ENCODE measurements at places on chromosomes 11 and 22.

DNA sequence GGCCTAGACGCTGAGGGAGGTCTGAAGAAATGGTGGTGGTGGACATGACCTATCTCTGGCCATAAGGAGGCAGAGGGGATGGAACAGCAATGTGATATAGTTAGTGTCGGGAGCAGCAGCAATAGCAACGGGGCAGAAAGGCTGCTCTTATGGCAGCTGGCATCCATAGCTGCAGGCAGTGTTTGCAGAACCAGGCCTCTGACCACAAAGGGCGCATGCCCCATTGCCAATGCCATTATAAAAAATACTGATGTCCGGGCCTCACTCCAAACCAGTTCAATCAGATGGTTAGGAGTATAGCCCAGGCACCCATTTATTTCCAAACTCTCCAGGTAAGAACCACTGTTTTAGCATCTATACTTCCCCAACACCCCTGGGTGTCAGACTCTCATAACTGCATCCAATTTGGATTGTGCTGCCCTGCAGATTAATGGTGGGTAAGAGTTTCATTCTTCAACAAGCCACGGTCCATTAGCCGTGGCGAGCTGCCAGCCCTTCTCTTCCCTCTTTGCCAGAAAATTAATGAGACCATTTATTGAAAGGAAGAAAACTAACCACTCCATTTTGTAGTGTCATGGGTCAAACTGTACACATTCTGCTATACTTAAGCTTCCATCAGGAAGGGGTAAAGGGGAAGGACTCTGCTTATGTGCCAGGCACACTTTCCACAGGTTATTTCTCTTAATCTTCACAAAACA is 72.8 kb upstream of the SPON1 start:
- DNase-seq = no peak

DNA sequence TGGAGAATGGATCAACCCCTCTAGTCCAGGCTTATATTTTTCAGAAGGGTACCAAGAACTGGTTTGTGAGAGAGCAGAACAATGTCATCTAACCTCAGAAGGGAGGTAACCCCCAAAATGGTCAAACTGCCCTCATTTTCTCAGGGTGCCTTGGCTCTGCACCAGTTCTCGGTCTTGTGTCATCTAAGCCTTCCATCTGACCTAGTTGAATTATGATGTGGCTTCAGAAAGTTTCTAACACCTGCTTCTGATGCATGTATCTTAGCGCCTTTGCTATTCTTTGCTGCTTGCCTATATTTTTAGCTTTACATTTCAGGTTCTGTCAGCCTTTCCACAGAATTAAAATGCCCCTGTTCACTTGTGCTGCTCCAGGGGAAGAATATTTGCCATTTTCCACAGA is 91.7 kb upstream of the E2F8 start:
- DNase-seq = no peak

DNA sequence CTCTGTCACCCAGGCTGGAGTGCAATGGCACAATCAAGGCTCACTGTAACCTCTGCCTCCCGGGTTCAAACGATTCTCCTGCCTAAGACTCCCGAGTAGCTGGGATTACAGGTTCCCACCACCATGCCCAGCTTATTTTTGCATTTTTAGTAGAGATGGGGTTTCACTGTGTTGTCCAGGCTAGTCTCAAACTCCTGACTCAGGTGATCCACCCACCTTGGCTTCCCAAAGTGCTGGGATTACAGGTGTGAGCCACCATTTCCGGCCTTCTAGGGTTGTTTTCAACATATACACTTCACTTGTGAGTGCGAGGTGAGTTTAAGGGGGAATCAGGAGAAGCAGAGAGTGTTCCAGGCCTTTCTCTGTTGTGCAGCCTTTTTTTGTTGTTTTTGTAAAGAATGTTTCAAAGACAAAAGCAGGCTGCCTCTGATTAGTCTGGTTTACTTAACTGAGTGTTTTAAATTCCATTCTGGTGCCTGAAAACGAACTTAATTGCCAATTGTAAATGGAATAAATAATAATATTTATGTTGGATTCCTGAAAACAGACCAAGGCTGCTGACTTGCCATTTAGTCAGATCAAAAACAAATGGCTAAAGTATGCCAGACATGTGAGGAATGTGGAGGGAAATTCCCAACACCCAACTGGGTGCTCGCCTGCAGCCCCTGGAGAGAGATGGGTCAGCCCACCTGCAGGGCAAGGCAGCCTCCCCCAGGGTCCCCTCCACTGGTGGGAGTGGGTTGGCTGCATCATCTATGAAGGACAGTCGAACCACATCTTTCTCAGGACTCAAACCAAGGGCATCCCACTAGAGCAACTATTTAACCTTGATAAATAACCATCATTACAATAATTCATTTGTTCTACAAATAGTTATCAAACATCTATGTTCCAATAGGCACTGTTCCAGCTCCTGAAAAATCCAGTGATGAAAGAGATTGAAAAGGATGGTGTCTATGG is 4.6 kb upstream of the RANGAP1 start:
- no peak for DNase-seq

DNA sequence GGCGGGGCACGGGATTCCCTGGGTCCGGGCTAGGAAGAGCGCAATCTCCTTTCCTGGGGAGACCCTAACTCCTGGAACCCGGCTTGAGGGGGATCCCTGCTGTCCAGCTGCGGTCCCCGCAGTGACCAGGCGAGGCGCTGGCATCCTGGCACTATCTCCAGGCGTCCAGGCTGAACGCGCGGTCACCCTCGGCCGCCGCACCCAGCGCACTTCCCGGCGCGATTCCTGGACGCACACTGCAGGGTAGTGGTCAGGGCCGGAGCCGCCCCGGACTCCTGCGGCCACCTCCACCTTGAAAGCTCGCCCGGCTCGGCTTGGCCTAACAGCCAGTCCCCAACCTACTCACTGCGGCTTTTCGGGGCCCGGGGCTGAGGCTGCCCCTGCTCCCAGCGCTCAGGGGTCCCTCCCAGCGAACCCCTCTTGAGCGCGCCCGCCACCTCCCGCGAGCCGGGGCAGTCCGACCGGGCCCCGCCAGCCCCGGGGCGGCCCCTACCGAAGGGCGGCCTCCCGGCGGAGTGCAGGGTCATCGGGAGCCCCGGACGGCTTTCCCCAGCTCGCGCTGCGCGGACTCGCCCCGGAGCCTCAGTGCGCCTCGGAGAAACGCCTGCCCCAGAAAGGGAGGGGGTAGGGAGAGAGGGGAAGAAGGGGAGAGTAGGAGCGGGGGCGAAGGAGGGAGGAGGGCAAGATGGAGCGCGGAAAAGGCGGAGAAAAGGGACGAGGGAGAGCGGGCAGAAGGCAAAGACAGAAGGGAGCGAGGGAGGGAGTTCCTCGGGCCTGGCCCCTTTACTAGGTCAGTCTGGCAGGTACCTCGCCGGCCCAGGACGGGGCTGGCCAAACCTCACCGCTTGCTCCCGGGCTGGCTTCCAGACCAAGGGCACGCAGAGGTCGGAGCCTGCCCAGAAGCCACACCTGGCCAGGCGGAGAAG is 1.0 kb downstream of the POU2AF3 start:
- DNase-seq = peak; percentile 69

- DNase-seq = no peak
Observed at GRCh38 chr11:119352857-119353260, 6.4 kb upstream of the MFRP start.

- DNase-seq = no peak
Observed at GRCh38 chr22:22404598-22405284, 103.8 kb downstream of the ZNF280B start.

- DNase-seq = no peak
Observed at GRCh38 chr22:46961591-46962295, 199.3 kb downstream of the TBC1D22A start.

GRCh38 chr11:97201743-97202612 is 812.2 kb downstream of the JRKL start:
- no peak for DNase-seq

DNA sequence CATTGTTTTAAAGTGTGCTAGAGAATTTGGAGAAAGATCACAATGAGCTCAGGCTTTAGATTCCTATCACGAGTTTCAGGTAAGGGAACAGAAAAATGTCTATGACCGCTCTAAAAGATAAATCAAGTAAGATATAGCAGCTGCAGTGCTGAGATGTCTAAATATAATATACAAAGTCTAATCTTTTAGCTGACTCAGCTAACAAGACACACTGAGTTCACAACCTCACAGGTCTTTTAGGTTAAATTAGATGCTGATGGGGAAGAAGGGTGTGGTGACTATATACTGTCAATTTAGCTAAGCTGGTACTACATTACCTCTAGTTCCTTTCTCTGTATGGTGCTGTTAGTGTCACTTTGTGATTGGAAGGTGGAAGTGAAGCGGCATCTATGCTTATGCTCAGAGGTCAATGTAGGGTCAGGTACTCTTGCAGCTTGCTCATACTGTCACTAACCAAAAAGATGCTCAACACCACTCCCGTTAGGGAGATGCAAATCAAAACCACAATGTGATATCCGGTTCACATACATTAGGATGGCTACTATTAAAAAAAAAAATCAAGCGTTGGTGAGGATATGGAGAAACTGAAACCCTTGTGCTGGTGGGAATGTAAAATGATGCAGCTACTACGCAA is 283.5 kb downstream of the SWAP70 start:
- no peak for DNase-seq

DNA sequence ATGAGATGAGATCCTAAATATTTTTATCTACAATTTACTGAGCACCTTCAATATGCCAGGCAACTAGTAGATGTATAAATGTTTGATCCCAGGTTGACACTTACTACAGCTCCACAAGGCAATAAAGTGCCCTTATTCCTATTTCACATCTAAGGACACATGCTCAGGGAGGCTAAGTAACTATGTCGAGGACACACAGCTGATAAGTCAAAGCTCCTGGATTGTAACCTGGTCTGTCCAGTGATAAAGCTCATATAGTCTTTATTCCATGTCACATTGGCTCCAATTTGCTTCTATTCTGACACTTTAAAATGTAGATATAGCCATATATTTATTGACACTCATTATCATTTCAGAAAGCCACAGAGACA is 93.8 kb upstream of the BMAL1 start:
- no peak for DNase-seq

DNA sequence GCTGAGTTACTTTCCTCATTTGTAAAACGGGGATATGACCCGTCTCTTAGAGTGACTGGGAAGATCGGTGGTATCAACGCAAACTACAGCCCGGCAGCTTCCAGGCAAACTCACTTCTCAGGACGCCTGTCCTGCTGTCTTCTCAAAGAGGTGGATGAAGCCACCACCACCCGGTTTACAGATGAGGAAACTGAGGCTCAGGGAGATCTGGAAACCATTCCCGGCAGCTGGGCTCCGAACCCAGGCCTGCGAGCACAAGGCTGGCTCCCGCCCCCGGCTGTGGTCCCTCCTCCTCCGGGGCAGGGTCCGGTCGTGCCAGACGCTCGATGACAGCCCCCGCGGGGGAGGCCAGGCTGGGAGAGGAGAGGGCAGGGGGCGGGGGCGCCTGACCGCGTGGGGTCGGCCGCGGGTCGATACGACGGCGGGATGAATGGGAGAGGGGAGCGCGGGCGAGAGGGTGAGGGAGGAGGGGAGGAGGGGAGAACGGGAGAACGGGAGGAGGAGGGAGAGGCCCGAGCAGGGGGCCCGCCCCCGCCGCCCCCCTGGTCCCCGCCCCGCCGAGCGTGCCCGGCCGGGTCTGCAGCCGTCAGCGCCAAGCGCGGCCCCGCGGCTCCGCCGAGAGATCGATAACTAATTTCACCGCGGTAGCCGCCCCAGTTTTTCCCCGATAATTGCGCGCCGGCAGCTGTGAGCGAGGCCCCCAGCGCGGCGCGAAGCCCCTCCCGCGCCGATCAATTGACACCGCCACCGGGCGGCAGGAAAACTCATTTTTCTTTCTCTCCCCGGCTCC is 14.0 kb downstream of the IGLL1 start:
- no peak for DNase-seq

DNA sequence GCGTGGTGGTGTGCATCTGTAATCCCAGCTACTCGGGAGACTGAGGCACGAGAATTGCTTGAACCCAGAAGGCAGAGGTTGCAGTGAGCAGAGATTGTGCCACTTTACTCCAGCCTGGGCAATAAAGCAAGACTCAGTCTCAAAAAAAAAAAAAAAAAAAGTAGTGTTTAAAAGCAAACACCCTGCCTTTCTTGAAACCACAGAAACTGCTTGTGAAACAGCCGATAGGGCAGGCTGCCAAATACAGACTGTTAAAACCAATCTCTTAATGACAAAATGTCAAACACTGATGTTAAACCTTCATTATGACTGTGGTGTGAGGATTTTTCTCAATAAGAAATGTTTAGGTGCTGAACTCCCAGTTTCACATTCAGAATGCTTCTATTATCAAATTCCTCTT is 27.3 kb downstream of the MARK2 start:
- peak; percentile 50 for DNase-seq

- no peak for DNase-seq
Observed at GRCh38 chr11:77074205-77074604, 7.4 kb downstream of the CAPN5 start.

- DNase-seq = no peak
Observed at GRCh38 chr11:31955838-31956237, 135.0 kb upstream of the RCN1 start.

- DNase-seq = no peak
Observed at GRCh38 chr11:19929655-19930054, 217.0 kb downstream of the NAV2 start.

DNA sequence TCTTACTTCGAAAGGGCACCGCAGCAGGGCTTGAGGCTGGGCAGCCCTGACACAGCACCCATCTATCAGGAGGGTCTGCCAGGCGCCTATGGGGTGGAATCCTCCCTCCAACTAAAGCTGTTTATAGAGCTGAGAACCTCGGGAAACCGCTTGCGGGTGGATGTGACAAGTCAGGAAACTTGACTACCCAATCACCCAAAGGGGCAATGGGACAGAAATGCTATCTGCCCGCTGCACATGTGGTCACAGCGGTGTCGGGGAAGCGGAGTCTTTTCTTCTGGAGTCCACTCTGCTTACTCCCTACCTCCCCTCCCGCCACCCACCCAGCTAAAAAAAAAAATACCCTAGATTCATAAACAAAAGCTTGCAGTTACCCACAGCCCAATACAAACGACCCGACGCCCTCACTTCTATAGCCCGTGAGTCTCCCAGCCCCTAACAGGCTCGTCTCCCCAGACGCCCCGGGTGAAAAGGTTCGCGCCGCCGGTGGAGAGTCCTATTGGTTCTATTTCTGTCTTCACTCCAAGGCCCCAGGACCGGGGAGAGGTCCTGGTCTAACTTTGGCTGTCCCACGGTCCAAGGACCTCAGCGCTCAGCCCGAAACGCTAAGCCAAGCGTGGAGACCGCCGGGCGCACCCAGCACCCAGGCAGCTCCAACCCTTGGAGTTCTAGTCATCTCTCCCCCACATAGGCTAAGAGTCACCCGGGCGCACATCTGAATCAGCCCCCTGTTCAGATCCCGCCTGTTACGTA is 1.4 kb downstream of the TRPC6 start:
- no peak for DNase-seq

GRCh38 chr11:64863391-64864060 is 14.9 kb downstream of the EHD1 start:
- peak; percentile 50 for DNase-seq

GRCh38 chr11:126914166-126914565 is 86.4 kb downstream of the KIRREL3 start:
- DNase-seq = no peak

GRCh38 chr22:40342521-40342920 is 3.8 kb upstream of the ADSL start:
- no peak for DNase-seq

GRCh38 chr11:56841210-56841810 is 92.8 kb upstream of the OR9G4 start:
- DNase-seq = peak; percentile 79
